Stimulated activated CD8-positive, alpha-beta memory T cell treated with anti-CD3 and anti-CD28 coated beads, Interleukin-4, amount 100 ng/mL, for 1 hour (primary cell): ENCODE measurements at places on chromosomes 13 and 19.

- DNase-seq, result no peak
These were observed 141.6 kb upstream of the SOX1 start for GRCh38 chr13:111925146-111925875.

DNA sequence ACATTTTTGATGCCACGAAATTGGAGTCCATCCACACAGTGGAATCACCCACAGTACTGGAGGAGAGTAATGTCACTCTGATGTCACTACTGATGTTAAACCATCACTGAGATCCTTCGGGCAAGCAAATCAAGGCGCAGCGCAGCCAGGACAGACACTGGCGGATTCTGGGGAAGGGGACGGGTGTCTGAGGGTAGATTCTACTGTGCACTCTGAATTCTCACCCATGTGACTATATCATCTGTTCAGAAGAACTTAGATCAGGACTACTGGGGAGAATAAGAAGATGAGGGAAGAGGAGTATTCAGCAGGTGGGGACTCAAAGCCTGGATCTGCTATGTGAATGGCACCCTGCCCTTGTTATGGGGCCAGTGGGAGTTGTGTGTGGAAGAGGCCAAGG lies 12.6 kb upstream of the SIGLEC6 start:
- no peak for DNase-seq

GRCh38 chr13:53612200-53612599 lies 583.6 kb downstream of the OLFM4 start:
- no peak for DNase-seq

GRCh38 chr13:32415019-32415418 lies 12.9 kb downstream of the N4BP2L1 start:
- DNase-seq, result no peak

GRCh38 chr13:106917673-106918556 lies 350.0 kb upstream of the ARGLU1 start:
- DNase-seq, result peak; percentile 7

GRCh38 chr13:33111414-33112110 lies 95.3 kb downstream of the KL start:
- DNase-seq, result no peak

DNA sequence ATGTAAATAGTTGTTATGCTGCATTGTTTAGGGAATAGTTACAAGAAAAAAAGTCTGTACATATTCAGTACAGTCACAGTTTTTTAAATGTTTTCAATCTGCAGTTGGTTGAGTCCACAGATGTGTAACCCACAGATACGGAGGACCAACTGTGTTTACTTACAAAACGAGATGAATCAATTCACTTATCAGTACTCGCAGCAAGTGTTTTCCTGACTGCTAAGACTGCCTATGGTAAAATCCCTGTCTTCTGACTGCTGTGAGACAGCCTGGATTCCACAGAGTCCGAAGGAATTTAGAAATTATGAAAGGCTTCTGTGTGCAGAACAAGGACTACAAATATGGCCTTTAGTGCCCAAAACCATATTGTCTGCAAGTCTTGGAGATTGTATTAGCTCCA lies 45.7 kb upstream of the C1QTNF9 start:
- no peak for DNase-seq
